Stimulated activated CD4-positive, alpha-beta T cell treated with anti-CD3 and anti-CD28 coated beads, Interleukin-1b, Interleukin-23, amount 100 ng/mL, for 1 hour (primary cell): ENCODE measurements at places on chromosomes 7 and 10.

- no peak for DNase-seq
Observed at GRCh38 chr7:100384628-100385294, 11.5 kb downstream of the PILRA start.

- DNase-seq, result no peak
Observed at GRCh38 chr10:96991313-96991841, 159.3 kb downstream of the LCOR start.

DNA sequence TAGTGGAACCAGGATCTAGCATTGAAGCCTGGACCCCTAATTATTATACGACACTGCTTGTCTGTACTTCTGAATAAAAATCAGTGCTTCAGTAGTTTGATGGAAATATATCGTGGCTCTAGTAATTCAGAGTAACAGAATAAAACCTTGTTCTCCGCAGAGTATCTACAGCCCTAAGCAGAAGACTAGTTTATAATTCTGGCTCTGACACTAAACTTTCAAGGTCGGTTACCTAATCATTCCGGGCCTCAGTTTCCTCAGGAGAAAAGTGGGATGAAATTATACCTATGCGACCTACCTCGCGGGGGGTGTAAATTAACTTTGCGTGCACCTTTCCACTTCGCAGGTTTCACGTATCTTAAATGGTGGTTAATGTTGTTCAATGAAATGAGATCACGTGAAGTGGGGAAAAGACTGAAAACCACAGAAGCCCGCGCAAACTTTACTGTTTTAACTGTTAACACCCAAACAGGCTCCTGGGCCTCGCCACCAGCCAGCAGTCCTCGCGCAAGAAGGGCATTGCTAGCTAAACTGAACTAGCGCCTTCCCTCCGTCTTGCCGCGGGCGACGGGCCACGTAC is 615 bp downstream of the THAP5 start:
- DNase-seq, result no peak

GRCh38 chr10:10056961-10057360 is 960.7 kb upstream of the CELF2 start:
- no peak for DNase-seq

GRCh38 chr7:68787566-68787965 is 810.7 kb upstream of the AUTS2 start:
- no peak for DNase-seq

- no peak for DNase-seq
Observed at GRCh38 chr10:59337201-59337652, 25.1 kb downstream of the FAM13C start.

GRCh38 chr10:105644091-105644490 is 1003.0 kb downstream of the SORCS3 start:
- no peak for DNase-seq

DNA sequence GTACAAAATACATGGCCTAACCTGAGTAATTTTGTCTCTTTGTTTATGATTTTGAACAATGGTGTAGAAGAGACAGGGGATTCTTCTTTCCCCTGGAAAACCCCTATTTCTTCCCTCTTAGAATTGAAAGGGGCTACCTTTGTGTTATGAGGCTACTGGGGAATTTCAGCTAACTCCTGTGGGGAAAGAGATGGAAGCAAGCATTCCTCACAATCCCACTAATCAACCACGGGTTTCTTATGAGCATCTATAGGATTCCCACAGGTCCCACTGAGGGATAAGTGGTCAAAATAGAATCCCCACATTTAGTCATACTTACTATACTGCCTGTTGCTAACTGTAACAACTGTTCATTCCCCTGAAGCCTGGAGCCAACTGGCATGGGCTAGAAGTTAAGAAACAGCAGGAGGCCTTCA is 32.2 kb upstream of the ITGB8 start:
- DNase-seq, result no peak

DNA sequence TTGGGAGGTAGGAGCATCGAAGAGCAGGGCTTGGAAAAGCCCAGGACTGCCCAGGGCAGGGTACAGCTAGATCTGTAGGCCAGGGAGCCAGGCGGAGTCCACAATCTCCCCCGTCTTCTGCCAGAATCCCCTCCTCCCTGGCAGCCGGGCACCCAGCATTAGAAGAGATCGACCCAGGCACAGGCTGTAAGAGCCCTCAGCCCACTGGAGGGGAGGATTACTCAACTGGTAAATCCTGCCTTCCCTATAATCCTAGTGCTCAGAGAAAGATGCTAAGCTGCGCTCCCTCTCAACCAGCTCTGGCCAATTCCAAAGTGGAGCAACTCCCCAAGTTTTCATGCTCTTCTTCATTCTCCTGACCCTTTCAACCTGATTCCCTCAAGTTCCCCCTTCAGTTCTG is 3.2 kb downstream of the SPOCK2 start:
- no peak for DNase-seq

- no peak for DNase-seq
Observed at GRCh38 chr10:50470798-50471582, 152.8 kb downstream of the SGMS1 start.

DNA sequence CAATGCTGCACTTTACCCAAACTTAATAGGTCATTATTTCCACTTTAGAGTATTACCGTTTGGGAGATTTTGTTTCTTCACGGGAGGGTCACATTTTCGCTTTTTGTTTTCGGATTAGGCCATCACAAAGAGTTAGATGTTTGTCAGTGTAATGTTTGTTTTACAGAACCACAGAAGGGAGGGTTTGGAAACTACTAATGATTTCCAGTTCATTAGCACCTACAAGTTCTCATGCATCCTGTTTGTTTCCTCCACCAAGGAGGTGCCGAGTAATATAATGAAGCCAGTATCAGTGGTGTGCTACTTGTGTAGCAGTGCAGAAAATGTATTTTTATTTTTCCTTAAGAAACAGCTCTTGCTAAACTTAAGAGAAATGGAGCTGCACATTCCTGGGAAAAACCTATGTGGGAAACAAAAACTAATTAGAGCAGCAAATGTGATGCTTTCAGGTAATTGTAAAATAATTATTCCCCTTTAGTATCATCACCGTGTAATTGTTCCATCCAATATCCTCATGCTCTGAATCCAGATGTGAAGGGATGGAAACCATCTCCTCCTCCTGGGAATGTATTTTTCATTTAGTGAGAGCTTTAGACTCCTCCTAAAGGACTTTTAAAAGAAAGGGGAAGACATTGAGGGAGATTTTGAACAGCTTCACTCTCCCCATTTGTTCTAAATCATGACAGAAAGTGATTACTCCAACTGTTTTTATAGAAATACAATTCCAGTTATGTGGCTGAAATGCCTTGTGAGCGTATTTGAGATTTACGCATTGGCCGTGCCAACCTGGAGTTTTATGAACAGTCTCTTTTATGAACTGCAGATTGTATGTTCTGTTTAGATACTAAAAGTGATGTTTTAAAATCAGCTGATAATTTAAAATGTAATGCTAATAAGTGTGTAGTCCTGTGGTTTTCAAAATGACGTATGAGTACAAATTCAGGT is 5.6 kb downstream of the CELF2 start:
- no peak for DNase-seq

GRCh38 chr10:15232279-15232678 is 63.8 kb upstream of the NMT2 start:
- DNase-seq, result no peak

DNA sequence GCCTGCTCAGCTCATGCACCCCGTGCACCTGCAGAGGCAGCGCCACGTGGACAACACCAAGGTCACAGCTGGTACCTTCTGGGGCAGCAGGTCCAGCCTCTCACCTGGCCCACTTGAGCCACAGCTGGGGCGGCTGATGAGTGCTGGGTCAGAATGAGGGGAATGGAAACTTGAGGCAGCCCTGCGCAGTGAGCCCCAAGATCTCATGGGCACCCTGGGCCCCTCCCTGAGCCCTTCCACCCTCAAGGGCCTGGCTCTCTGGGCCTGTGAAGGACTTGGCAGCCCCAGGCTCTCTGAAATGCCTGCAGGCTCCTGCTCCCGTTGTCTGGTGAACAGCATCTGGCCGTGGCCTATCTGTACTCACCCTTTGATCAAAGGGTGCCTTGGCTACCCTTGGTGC is 112.7 kb downstream of the TCERG1L start:
- DNase-seq, result no peak

DNA sequence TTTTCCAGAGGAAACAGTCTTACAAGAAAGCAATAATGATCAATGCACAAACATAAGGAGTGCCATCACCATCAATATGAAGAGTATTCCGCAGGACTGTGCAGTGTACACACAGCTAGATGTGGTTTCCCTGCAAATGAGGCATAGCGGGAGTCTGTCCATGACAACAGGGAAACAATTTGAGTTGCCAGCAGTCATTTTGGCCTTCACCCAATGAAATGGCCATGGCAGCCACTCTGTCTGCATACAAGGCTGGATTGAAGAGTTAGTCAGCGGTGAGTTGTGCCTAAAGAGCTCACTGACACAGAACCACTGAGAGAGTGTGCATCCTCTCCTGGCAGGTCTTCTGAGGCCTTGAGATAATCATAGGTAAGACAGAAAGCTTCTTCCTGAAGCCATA is 303.3 kb downstream of the IPMK start:
- DNase-seq, result no peak

DNA sequence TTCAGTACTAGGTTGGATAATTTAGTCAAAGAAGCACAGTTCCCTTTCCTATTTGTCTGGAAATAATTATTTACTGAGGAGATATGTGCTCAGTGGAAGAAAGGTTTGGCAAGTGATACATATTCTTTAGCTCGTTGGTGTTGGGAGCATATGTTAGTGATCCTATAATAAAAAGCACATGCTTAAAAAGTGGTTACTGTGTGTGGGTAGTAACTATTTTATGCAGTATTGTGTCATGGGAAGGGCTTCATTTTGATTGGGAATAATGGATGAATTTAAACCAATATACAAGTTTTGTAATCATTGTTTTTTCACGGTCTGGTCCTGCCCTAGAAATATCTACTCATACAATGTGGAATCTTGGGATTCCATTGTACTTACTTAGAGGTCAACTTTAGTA is 188.7 kb upstream of the PPP1R3A start:
- DNase-seq, result no peak

DNA sequence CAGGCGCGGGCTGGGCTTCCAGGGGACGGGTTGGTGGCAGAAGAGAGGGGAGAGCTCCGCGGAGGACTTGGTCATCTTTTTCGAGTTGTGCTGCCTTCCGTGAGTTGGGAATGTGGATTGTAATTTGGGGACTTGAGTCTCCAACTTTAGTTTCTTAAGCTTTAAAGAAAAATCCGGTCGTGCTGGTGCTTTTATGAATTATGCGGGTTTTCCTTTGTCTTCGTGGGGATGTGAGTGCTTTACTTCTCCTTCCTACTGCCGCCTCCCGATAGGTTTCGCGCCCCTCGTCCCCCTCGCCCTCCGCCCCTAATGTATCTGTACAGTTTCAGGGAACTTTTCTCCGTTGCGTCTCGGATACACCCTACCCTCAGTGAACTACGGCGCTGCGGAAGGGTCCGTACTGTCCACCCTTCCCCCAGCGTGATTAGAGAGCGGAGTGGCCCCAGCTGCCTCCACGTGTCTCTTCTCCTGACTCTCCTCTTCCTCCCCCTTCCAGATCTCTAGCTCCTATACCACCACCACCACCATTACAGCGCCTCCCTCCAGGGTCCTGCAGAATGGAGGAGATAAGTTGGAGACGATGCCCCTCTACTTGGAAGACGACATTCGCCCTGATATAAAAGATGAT is 649 bp downstream of the SCD start:
- DNase-seq, result no peak

DNA sequence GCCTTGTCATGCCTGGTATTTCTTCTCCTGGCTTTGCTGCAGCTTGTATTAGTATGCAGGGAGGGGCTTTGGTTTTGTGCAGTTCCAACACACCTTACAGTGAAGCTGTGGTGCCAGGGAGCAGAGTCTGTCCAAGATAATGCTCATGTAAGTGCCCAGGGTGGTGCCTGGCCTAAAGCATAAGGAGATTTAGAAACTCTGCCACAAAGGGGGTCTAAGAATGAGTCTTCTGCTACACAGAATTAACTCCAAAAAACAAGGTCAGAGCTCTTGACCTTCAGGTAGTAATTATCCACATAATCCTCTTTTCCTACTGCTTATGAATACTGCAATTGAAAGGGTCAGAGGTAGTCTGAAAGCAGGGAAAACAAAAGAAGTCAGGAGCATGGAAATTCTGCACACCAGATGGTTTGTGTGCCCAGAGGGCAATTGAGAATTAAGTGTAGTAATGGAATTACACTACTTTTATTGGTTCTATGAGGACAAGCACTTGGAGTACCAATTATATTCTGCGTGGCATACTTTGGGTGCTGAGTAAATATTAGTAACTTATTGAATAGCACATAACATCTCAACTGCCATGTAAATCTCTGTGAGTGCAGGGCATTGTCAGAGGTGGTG is 121.5 kb downstream of the KAT6B start:
- no peak for DNase-seq

DNA sequence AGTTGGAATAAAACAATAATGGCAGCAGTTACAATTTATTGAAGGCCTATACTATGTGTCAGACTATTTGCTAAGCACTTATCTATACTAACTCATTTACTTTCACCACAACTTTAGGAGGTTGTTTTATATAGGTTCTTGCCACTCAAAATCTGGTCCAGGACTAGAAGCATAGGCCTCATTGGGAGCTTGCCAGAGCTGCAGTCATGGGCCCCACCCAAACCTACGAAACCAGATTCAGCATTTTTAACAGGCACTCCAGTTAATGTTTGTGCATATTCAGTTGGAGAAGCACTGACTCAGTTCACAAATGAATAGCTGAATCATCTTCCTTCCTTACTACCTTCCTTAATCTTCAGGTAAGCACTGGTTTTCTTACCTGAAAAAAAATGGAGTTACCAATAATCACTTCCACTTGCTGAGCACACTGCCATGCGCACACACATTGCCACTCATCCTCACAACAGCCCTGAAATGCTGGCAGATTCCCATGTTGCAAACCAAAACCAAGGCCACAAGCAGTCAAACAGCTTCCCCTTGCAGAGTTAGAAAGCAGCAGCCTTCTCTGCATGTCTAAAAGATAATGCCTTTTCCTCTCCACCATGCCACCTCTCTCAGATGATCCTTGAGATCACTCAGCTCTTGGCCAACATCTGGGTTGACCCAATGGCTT is 122.4 kb downstream of the SLC16A9 start:
- DNase-seq, result no peak

DNA sequence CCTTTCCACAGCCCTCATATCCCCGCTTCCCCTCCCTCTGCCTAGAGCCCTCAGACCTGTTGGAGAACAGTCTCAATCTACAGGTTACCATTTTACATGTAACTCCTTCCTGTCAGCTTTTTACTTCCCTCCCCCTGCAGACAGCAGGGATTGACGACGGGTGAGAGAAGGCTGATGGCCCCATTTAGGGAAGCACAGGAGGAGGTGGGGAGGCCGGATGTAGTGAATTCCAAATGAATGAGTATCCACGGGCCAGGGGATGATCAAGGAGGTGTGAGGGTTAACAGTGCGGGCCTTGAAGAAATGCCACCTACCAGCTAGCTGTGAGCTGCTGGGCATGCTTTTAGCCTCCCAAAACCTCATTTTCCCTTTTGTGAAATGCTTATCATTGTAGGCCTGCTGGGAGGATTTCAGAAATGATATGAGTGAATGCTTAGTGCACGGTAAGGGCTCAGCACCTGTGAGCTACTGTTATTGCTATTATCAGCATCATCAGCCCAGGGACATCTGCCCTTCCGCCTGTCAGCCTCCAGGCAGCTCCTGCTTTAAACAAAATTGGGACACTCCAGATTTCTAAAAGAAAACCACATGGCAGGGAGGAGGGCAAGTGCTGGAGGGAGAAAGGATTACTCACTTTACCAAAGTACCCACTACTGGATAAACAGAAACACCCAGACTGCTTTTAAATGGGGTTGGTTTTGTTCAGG is 6.5 kb upstream of the NANOS1 start:
- DNase-seq, result no peak

- no peak for DNase-seq
Observed at GRCh38 chr7:86863452-86863851, 196.0 kb downstream of the ELAPOR2 start.
